ENCODE measurements at places on chromosomes 16 and 17.

GRCh38 chr17:55426851-55427586 lies 5.4 kb upstream of the MMD start:
- DNase-seq, result no peak

- DNase-seq, result no peak
These were observed 102.8 kb downstream of the MAF start for GRCh38 chr16:79497606-79498350.

DNA sequence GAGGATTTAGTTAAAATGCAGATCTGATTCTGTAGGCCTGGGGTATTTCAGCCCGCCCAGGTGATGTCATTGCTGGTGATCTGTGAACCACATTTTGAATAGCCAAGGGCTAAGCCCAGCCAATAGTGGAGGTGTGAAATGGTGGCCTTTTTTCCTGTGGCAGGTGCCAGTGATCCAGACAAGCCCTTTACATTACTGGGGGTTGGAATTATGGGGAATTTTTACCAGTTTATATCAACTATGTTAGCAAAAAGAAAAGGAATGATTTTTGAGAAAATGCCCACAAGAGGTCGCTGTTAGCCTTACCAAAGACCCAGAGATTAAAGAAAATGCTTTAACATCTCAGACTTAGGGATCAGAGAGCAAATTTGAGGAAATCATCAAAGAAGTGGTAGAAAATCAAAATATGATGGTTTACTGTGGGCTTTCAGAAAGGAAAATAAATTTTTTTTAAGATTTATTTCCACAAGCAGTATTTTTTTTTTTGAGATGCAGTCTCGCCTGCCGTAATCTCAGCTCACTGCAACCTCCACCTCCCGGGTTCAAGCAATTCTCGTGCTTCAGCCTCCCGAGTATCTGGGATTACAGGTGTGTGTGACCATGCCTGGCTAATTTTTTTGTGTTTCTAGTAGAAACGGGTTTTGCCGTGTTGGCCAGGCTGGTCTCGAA lies 3.9 kb downstream of the VPS35L start:
- peak; percentile 45 for DNase-seq

GRCh38 chr16:29198731-29199521 lies 207.6 kb downstream of the NPIPB11 start:
- no peak for DNase-seq

DNA sequence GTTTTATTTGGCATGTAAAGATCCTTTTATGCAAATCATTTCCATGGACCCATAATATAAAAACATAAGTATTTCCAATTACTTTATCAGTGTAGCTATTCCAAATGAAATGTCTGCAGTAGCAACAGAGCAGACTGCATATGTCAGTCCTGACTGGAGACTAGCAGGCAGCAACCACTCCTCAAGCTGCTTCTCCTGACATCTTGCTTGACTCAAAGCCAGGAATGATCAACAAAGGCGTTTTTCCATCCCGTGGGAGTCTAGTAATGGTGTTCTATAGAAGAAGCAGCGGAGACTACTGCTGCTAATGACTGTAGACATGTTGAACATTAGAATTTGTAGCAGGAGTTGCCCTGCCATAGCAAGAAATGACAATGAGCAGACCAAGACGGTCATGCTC lies 73.2 kb upstream of the AKTIP start:
- no peak for DNase-seq

DNA sequence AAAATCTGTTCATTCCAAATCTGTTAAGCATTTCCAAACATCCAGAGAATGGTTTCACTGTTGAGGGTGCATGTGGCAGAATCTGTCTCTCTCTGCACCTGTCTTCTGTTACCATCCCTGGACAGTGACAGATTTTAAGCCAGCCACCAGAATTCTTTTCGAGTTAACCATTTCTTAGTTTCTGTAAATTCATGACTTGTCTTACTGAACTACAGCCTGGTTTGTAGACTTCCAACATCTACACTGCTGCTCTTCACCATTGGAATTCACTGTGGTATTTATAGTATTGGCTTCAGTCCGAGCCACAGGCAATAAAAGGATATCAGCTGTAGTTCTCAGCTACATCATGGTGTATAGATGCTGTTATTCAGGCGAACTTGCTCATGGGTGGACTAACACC lies 47.6 kb downstream of the GOSR1 start:
- DNase-seq, result no peak

DNA sequence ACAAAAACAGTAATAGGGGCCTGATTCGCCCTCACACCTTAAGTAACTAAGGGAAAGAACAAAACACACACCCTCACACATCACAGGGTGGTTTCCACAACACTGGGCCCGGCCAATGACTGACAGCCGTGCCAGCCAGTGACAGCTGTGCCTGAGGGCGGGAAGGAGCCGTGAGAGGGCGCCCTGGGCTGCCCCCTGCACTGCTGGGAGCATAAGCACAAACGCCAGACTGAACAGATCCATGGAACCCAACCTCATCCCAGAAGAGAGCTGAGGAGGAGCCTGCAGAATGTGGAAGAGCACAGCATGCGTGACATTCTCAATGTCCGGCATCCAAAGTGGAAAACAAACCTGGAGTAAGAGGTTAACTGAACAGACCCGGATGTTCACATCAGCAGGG lies 16.0 kb downstream of the CSNK1D start:
- no peak for DNase-seq

GRCh38 chr17:61645920-61646319 lies 54.9 kb upstream of the NACA2 start:
- no peak for DNase-seq

- no peak for DNase-seq
These were observed 52.3 kb downstream of the AMFR start for GRCh38 chr16:56373003-56373402.

GRCh38 chr16:30535777-30536190 lies 1.1 kb upstream of the ZNF747 start:
- no peak for DNase-seq

DNA sequence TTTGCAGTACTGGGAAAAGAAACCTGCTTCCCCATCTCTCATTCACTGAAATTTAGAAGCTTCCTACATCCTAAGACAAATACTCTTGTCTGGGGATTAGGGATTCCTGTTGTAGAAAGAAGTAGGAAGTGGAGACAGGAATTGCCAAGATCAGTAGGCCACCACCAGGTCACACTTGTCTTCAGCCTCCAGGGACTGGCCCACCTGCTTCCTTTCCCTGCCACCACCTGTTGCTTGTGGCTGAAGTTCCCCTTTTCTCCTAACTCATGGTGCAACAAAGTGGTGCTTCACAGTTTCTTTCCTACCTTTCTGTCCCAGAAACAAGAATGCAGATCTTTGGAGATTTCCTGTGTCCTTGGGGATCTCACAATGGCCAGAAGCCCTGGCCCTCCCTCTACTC lies 82.4 kb downstream of the WNT3 start:
- DNase-seq, result no peak

- no peak for DNase-seq
These were observed 36.4 kb downstream of the TXNDC11 start for GRCh38 chr16:11706180-11706742.

- DNase-seq, result no peak
These were observed 33.4 kb downstream of the RPTOR start for GRCh38 chr17:80577876-80578570.

DNA sequence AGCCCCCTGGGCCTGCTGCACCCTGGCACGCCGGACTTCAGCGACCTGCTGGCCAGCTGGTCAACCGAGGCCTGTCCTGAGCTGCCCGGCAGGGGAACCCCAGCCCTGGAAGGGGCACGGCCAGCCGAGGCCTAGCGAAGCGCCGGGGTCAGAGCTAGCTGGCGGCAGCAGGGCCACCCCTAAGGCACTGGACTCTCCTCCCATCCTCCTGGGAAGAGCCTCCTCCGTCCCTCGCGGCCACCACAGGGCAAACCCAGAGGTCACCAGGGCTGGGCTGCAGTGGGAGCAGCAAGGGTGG lies 2.3 kb downstream of the PERCC1 start:
- DNase-seq, result no peak

- no peak for DNase-seq
These were observed 40.3 kb downstream of the TK2 start for GRCh38 chr16:66509576-66509975.

GRCh38 chr16:70395345-70395901 lies 43.5 kb downstream of the ST3GAL2 start:
- DNase-seq, result no peak

DNA sequence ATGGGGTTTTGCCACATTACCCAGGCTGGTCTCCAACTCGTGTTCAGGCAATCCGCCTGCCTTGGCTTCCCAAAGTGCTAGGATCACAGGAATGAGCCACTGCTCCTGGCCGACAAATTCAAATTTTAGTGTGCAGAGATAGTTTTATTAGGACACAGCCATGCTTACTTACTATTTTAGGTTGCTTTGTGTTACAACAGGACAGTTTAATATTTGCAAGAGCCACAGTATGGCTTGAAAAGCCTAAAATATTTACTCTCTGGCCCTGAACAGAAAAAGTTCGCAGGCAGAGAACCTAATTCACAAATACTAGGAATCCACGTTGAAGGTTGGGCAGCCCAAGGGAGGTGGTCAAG lies 12.6 kb upstream of the ETV4 start:
- no peak for DNase-seq
